ENCODE measurements at places on chromosomes 2 and 18. TPM values are rescaled to one million over a fixed set of nuclear protein-coding genes. Genes with fewer than 3 reads are reported as not detected.

Gene ANKRD44
- total RNA-seq: 114 TPM

Gene CMPK2
- total RNA-seq: 5.7 TPM

GRCh38 chr2:233386382-233387041 lies 32.2 kb downstream of the DGKD start:
- peaks cover 3% of the 10 kb centered on the region for H3K36me3 ChIP-seq
- H3K27me3 ChIP-seq: no peaks in the 10 kb centered on the region
- peak; percentile 37 for DNase-seq
- peak overlapping the region; percentile 76 for H3K4me3 ChIP-seq

DNA sequence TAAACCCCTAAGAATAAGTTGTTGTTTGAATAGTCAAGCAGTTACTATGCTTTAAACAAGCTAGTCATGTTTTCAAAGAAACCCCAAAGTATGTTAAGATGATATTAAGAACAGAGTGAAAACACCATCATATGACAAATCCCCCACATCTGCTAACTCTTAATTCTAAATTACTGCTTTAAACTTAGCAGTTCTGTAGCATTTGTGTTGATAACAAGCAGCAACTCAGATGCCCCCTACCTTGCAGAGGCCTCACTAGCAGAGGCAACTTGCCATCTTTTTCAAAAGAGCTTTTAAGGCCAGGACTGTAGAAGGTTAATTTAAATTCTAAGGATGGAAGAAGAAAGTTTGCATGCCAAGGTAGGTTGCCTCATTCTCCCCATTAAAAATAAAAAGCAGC lies 376.2 kb downstream of the SETBP1 start:
- DNase-seq: no peak
- H3K4me3 ChIP-seq: no peak overlapping the region
- H3K4me1 ChIP-seq: no peaks in the 10 kb centered on the region

Gene KCNE4
- not detected for total RNA-seq

DNA sequence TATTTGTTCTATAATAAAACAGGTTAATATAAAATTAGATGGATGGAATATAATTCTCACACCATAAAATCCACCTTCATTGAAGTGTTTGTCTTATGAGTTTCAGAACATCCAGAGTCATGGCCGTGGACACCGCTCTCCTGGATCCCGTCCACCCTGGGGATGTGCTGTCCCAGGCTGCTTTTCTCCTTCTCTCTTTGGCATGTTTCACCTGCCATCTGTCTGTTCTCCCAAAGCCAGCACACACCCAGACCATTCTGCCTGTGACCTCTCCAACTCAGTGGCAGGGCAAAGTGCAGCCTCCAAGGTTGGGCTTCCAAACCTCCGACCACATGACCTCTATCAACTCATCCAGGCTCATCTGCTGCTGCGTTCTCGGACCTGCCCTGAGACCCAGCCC lies 104.7 kb downstream of the MYT1L start:
- no peaks in the 10 kb centered on the region for H3K36me3 ChIP-seq
- H3K27ac ChIP-seq: no peak overlapping the region
- no peaks in the 10 kb centered on the region for H3K4me1 ChIP-seq
- no peak overlapping the region for H3K4me3 ChIP-seq

DNA sequence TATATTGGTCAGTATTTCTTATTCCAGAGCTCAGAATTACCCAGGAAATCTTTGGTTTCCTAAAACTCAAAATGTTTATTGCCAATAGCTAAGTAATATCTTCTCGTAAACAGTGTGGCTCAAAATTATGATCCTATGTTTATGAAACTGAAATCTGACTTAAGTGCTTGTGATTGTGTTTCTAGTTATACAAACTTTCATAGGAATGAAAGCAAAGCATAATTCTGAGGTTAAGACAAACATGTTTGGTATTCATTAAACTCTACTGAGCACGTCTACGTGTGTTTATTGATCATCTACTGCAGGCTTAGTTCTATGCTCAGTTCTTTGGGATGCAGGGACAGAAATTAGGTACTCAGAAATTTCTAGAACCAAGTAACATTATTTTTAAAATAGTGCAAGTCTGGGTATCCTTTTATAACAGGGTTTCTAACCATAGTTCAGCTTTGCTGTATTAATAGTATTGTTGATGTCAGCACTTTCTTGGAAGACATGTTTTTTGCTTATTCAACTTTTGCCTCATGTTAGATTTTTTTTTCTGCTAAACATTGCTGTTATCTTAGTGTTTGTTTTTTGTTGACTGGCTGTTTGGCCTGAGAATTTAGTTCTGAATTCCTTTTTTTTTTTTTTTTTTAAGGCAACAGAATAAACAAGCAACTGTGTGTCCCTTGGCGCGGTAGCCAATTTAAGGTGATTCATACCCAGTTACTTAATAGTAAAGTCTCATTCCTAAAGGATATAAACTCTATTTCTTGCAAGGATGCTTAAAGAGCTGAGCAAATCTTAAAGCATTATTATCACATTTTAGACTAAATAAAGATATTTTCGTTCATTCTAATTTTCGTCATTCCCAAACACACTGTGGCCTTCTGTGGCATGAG lies 31.3 kb downstream of the PTPRM start:
- H3K27ac ChIP-seq: no peak overlapping the region
- H3K4me3 ChIP-seq: no peak overlapping the region
- no peaks in the 10 kb centered on the region for H3K27me3 ChIP-seq
- no peaks in the 10 kb centered on the region for H3K4me1 ChIP-seq
- DNase-seq: no peak

- peaks cover 8% of the 10 kb centered on the region for H3K4me1 ChIP-seq
- no peaks in the 10 kb centered on the region for H3K27me3 ChIP-seq
- DNase-seq: no peak
- H3K36me3 ChIP-seq: peaks cover 21% of the 10 kb centered on the region
- no peak overlapping the region for H3K4me3 ChIP-seq
- no peak overlapping the region for H3K27ac ChIP-seq
Observed at GRCh38 chr2:241724975-241725870, 9.2 kb upstream of the D2HGDH start.

DNA sequence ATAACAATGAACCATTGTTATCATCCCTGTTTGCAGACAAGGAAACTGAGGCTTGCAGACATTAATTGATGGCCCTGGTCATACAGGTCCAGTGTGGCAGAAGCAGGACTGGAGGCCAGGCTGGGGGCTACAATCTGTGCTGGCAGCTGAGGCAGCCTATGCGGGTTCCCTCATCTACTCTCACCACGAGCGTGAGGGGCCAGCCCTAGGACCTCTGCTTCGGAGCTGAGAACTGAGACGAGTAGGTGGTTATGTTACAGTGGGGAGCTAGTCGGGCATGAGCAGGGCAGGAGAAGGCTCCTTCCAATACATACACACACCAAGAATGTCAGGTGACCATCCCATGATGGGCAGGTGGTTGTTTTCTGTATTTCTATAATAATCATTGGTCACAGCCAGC lies 82.2 kb upstream of the ASB18 start:
- no peak for DNase-seq
- H3K27me3 ChIP-seq: no peaks in the 10 kb centered on the region
- H3K4me1 ChIP-seq: no peaks in the 10 kb centered on the region
- H3K36me3 ChIP-seq: no peaks in the 10 kb centered on the region
- no peak overlapping the region for H3K4me3 ChIP-seq

- DNase-seq: no peak
- H3K27ac ChIP-seq: peak overlapping the region; percentile 55
- no peaks in the 10 kb centered on the region for H3K27me3 ChIP-seq
- H3K36me3 ChIP-seq: no peaks in the 10 kb centered on the region
- H3K4me1 ChIP-seq: peaks cover 86% of the 10 kb centered on the region
- H3K4me3 ChIP-seq: no peak overlapping the region
Observed at GRCh38 chr2:172456002-172456401, 28.6 kb downstream of the ITGA6 start.

DNA sequence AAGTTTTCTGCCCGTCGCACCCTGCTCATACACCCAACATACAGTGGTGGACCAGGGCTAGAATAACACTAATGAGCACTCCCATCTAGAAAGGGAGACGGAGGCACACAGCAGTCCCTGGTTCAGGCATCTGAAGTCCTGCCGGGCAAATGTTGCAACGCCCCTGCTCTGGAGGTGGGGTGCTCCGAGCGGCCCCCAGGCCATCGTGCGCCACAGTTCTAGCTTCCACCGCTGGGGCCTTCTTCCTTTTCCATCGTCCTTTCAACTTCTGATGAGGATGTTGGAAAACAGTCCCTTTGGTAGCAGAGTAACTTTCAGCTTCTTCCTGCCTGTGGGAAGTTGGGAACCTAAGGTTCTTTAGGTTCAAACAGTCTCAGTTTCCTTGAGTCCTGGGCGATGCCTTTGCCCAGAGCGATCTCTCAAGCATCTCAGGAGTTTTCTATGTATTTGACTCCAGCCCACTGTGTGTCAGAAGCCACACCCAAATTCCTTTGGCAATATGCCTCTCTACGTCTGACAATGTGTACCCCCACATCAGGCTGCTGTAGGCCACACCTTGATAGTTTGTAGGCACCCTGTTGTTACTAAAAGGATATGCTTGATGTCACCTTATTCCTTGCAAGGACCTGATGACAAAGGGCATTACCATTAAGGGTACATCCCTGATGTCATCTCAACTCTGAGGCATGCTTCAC lies 258.8 kb downstream of the GLI2 start:
- H3K4me3 ChIP-seq: no peak overlapping the region
- H3K27ac ChIP-seq: no peak overlapping the region
- no peaks in the 10 kb centered on the region for H3K36me3 ChIP-seq
- H3K4me1 ChIP-seq: no peaks in the 10 kb centered on the region

GRCh38 chr2:180614776-180615175 lies 365.6 kb upstream of the UBE2E3 start:
- H3K4me3 ChIP-seq: no peak overlapping the region
- no peaks in the 10 kb centered on the region for H3K36me3 ChIP-seq
- H3K27me3 ChIP-seq: peaks cover 7% of the 10 kb centered on the region
- H3K4me1 ChIP-seq: no peaks in the 10 kb centered on the region

DNA sequence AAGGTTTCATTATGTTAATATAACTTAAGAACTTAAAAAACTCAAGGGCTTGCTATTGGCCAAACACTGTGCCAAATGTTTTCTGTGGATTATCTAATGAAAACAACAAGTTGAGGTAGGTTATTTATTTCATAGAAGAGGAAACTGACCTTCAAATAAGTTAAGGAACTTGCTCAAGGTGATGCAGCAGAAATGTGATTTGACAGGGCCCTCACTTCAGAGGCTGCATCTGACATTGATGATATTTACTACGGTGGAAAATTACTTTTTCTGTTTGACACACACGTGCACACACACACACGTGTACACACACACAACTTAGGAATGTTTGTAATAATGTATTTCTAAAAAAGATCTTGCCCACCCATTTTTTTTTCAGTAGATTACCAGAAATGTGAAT lies 137.2 kb upstream of the CXCR4 start:
- H3K4me3 ChIP-seq: no peak overlapping the region
- peaks cover 28% of the 10 kb centered on the region for H3K4me1 ChIP-seq
- no peak for DNase-seq
- no peaks in the 10 kb centered on the region for H3K36me3 ChIP-seq
- peak overlapping the region; percentile 7 for H3K27ac ChIP-seq
- no peaks in the 10 kb centered on the region for H3K27me3 ChIP-seq

Gene SIX3
- total RNA-seq: not detected

DNA sequence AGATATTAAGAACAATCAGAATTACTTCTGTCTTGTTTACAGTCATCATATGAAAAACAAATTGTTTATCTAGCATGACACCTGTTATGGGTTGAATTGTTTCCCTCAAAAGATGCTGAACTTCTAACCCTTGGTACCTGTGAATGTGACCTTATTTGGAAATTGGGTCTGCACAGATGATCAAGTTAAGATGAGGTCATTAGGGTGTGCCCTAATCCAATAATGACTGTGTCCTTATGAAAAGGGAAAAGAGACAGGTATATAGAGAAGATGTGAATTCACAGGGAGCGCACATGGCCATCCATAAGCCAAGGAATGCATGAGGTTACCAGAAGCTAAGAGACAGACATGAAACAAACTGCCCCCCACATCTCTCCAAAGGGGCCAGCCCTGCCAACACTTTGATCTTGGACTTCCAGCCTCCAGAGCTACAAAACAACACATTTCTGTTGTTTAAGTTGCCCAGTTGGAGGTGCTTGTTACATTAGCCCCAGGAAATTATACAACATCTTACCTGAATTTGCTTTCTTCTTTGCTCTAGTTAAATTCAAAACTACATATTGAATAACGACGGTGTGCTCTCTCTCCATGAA lies 2.3 kb upstream of the HPCAL1 start:
- H3K4me3 ChIP-seq: peak overlapping the region; percentile 45
- H3K4me1 ChIP-seq: peaks cover 65% of the 10 kb centered on the region
- peaks cover 5% of the 10 kb centered on the region for H3K36me3 ChIP-seq
- H3K27ac ChIP-seq: peak overlapping the region; percentile 9
- no peak for DNase-seq

DNA sequence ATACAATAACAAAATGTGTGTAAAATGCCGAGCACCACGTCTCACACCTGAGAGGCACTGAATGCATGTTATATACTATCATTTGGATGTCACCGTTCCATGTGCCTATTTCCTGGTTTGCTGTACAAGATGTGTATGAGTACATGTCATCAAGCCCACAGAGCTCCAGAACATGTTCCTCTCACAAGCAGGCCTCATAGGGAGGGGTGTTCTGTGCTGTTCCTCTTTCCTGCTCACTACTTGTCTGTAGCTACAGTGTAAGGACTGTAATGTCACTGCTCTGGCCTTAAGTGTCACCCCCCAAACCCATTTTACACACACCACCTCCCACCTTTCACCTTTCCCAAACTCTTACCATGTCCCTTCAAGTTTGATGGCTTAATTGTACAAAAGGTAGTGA lies 1.8 kb downstream of the AFF3 start:
- H3K27me3 ChIP-seq: peaks cover 29% of the 10 kb centered on the region
- H3K36me3 ChIP-seq: peaks cover 1% of the 10 kb centered on the region

- H3K27me3 ChIP-seq: no peaks in the 10 kb centered on the region
- H3K4me1 ChIP-seq: no peaks in the 10 kb centered on the region
- no peak for DNase-seq
- H3K27ac ChIP-seq: no peak overlapping the region
- peaks cover 2% of the 10 kb centered on the region for H3K36me3 ChIP-seq
Observed at GRCh38 chr2:224469374-224469964, 67.6 kb upstream of the FAM124B start.

- H3K4me3 ChIP-seq: no peak overlapping the region
- H3K27me3 ChIP-seq: peaks cover 23% of the 10 kb centered on the region
- H3K27ac ChIP-seq: no peak overlapping the region
- peaks cover 2% of the 10 kb centered on the region for H3K36me3 ChIP-seq
Observed at GRCh38 chr18:44715245-44715644, 34.6 kb downstream of the SETBP1 start.

Gene SERPINB3
- not detected for total RNA-seq

Gene LIMS3
- total RNA-seq: 0.17 TPM

- H3K27ac ChIP-seq: peak overlapping the region; percentile 68
- no peak for DNase-seq
- peaks cover 6% of the 10 kb centered on the region for H3K36me3 ChIP-seq
- no peaks in the 10 kb centered on the region for H3K27me3 ChIP-seq
Observed at GRCh38 chr2:108835040-108835439, 48.5 kb downstream of the CCDC138 start.

Gene ANKRD30BL
- total RNA-seq: not detected

Gene RGPD4
- not detected for total RNA-seq

Gene PROM2
- 0.38 TPM for total RNA-seq
